ENCODE measurements at places on chromosomes 7 and 10.

GRCh38 chr10:63286754-63287264 is 153.7 kb downstream of the NRBF2 start:
- no peak for DNase-seq

GRCh38 chr7:143222782-143223181 is 945 bp downstream of the TAS2R40 start:
- no peak for DNase-seq

DNA sequence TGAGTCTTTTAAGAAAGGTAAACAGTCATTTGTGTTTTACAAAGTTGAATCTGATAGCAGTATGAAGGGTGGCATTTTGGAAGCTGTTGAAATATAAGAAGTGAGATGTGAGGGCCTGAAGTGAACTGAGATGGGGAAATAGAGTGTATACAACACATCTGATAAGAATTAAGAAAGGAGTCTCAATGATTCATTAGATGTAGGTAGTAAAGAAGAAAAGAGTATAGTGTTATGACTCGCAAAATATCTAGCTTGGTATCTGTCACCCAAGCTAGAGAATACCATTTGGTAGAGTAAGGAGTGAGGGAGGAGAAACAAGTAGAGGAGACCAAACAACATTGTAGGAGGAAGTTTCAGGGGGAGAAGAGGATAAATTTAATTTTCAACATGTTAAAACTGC is 5.3 kb downstream of the PTPN12 start:
- no peak for DNase-seq

DNA sequence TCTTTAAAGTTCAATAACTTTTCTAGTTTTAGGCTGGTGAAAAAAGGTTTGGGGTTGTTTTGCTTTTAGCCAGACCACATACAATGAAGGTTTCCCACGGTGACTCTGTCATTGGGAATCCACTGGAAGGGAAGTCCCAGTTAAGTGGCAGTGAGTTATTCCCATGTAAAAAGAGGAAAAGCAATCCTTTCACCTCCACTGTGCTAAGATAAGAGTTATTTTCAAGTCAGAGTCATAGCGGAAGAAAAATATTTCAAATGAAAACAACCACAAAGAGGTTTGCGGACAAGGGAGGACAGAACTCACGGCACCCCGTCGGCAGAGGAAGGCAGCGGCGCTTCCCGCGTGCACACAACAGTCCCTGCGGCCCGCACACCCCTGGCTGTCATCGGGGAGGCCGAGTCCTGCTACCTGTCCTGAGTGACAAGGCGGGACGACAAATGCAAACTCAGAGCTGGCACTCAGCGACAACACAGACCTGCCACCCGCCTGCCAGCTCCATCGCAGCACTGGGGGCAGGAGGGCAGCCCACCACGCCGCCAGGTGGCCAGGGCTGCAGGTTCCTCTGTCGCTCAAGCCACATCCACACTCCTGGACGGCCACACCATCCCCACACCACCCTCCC is 9.3 kb upstream of the PAPOLB start:
- DNase-seq = no peak

DNA sequence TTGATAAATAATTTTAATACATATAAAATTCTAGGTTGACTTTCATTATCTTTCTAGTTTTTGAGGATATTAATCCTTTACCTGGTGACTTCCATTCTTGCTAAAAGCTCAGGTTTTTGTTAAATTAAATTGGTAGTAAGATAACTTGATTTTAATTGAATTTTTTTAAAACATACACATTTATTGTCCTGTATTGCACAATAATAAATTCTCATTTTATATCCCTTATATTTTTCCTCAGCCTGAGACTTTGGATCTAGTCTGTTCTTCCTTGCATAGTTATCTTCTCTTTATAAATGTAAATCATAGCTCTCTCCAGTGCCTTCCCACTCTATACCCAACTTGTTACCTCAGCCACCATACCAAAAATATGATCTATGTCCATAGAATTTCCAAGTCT is 212.9 kb upstream of the CNTNAP2 start:
- DNase-seq = no peak

DNA sequence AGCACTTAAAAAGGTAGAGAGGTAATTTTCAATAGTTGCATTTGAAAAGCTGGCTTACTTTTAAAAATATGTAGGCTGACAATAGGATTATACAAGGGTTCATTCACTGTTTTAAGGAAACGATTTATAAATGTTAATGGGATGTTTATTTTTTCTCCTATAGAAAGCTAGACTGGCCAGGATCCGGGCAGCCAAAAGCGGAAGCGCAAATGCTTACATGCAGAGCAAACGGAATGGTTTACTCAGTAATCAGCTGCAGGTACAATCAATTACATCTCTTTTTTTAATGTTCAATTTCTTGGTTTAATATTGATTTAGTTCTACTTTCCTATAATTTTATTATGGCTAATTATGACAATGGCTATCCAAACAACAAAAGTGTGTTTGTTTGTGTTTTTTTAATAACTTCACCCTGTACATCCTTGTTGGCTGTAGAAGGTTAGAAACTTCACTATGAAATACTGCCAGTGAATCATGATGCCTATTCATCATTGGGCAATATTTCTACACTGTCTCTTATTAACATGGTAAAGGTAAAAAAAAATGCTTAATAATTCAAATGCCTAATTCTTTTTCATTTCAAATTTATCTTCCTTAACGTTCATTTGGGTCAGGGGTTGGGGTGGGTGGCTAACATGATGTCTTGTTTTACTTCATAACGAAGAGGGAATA is 116.4 kb downstream of the TSPAN12 start:
- no peak for DNase-seq

DNA sequence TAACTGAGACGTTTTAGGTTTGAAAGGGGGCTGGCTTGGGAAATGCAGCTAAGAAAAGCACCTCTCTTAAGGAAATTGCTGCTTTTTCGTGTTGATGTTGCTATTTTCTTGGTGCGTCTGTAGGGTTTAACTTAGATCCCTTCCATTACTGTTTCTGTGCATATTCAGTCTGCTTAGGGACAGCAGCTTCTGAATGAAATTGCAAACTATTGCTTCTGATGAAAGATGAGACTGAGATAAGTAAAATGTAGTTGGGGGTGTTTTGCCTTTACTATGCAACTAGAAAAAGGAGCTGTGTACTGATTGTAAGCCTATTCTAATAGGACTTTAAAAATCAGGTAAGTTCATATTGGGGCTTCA is 772 bp downstream of the HDAC9 start:
- DNase-seq = no peak

DNA sequence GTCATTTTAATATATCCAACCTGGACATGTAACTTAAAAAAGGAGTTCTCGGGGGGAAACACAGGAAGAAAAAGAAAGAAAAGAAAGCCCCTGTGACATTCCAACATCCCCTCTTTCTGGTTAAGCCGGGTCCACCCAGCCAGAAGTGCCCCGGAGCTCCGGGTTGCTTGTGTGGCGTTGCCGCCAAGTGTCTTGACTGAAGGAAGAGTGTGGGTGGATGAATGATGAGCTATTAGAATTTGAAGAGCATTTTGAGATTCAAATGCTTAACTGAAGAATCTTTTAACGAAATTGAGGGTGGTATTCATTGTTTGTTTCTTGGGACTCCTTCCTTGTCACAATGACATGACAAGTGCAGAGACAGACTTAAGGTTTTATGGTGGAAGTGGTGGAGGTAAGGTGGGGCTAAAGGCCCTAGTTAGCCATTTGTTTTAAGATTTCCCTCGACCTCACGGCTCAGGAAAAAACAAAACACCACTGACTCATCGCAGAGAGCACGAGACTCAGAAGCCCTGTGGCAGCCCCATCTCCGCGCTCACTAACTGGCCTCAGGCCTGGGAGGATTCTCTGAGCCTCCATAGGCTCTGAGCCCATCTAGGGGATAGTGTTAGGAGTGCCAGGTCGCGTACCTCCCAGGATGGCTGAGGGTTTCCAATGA is 1.8 kb upstream of the GLI3 start:
- DNase-seq = no peak

DNA sequence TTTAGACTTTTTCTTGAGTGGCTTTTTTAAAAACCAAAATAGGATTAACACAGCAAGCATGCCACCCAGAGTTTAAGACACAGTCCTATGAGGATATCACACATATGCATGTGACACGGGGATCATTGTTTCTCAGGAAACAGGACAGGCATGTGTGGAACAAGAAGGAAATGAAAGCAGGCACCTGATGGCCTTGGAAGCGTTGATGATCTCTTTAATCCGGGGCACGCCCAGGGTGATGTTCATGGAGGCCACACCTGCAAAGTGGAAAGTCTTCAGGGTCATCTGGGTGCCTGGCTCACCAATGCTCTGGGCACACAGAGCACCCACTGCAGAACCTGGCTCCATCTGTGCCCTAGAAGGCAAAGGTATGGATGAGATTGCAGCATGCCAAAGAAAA is 44.3 kb downstream of the POLR3A start:
- no peak for DNase-seq

GRCh38 chr7:18020138-18020715 is 7.4 kb downstream of the PRPS1L1 start:
- DNase-seq = no peak

- no peak for DNase-seq
Measured at GRCh38 chr10:124511205-124512039, 49.8 kb downstream of the LHPP start.

- DNase-seq = no peak
Measured at GRCh38 chr10:87500646-87501048, 4.0 kb upstream of the MINPP1 start.

DNA sequence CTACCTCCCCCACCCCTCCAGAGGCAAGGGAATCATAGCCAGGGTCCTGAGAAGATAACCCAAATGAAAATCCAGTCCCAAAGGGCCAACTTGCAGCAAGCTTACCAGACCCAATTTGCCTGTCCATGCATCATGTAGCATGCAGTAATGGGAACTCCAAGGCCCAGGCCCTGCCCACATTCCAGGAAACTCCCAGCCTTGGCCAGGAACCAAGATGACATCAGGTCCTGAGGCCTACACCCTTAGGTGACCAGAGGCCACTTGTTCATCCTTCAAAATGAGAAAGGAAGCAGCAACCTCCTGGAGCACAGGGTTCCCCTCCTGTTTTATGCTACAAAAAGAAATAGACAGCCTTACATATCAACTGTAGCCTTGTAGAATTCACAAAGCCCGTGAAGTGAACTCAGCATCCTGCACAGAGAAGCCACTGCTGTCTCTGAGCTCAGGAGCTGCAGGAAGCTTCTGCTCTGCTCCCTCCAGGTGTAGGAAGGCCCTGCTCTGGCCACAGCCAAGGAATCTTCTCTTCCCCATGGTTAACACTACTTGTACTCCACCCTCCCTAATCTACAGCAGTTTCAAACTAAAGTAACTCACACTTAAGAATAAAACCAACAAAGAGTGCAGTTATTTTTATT is 30.3 kb upstream of the GRB10 start:
- no peak for DNase-seq

- DNase-seq = no peak
Measured at GRCh38 chr10:128571745-128572144, 445.5 kb upstream of the MKI67 start.

- DNase-seq = no peak
Measured at GRCh38 chr7:140348161-140348849, 50.0 kb downstream of the SLC37A3 start.

All from activated CD8-positive, alpha-beta memory T cell treated with anti-CD3 and anti-CD28 coated beads for 24 hours (primary cell).